Keratinocyte (primary cell): ENCODE measurements at places on chromosomes 6 and 20.

DNA sequence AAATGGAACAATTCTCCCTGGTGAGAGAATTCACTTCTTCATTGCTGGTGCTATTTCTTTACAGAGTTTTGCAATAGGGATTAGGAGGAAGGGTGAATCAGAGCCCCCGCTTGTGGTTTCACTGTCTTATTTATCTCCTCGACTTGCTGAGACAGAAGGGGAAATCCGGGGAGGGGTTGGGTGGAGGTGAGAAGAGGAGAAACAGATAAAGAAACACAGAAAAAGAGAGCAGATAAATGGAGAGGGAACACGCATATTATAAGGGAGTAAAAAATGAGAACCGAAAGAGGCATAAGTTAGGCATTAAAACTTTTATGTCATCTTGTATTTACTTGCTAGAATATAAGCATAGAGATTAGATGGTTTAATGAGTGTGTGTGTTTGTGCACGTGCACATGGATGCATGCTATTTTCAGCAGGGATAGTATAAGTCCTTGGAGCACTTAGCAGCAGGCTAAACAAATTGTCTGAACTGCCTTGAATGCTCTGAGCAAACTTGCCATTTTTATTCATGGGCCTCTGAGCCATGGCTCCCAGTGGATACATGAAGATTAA, 105.0 kb downstream of the OLIG3 start:
- no peak for DNase-seq

GRCh38 chr6:149474108-149474935, 10.5 kb downstream of the ZC3H12D start:
- DNase-seq, result no peak

- no peak for DNase-seq
Observed at GRCh38 chr6:5783584-5784089, 223.1 kb downstream of the NRN1 start.

DNA sequence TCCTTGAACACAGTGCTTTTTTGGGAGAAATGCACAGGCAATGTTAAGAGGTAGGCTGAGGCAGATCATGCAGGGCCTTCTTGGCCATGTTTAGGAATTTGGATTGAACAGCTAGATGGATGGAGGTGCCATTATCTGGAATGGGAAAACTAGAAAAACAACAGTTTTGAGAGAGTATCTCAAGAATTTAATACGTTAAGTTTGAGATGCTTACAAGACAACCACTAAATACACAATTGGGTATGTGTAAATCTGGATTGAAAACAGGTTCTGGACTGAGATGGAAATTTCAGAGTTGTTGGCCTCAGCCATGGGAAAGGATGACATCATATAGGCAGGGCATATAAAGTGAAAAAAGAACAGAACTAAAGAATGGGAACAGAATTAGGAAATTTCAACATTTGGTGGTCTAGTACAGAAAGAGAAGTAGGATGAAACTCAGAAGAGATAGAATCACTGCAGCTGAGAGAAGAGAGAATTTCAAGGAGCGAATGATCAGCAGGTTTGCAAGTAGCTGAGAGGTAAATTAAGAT, 37.1 kb downstream of the NCOA7 start:
- no peak for DNase-seq

DNA sequence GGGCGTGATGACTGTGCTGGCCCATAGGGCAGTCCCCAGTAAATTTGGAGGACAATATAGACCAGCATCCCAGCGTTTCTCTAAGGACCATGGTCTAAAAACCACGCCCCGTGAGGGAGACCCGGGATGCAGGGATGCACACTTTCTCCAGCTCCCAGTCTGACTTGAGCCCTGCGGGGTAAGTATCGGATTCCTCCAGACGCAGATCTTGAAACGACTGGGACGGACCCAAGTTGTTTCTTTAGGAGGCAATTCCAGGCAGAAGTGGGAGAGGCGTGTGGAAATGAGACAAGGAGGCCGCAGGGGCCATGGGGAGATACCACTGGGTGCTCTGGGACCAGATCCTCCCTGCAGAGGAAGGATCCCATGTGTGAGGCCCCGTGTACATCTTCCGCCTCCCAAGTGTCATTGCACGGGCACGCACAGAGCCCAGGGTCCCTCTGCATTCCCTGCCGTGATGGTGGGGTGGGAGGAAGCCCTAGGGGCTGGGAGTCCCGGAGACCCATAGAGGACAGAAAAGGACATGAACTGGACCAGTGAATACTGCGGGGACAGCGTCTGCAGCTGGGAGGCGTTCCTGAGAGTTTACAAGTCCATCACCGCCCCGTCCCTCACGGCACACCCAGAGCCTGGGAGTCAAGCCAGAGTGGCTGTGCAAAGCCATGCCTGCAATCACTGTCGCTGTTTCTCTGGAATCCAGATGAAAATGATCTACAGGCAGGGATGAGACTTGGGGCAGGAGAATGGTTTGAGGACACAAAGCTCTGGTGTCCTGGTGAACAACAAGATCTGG, 522.9 kb downstream of the CDH26 start:
- DNase-seq, result no peak

- no peak for DNase-seq
Observed at GRCh38 chr6:13924146-13924948, 405 bp upstream of the RNF182 start.

DNA sequence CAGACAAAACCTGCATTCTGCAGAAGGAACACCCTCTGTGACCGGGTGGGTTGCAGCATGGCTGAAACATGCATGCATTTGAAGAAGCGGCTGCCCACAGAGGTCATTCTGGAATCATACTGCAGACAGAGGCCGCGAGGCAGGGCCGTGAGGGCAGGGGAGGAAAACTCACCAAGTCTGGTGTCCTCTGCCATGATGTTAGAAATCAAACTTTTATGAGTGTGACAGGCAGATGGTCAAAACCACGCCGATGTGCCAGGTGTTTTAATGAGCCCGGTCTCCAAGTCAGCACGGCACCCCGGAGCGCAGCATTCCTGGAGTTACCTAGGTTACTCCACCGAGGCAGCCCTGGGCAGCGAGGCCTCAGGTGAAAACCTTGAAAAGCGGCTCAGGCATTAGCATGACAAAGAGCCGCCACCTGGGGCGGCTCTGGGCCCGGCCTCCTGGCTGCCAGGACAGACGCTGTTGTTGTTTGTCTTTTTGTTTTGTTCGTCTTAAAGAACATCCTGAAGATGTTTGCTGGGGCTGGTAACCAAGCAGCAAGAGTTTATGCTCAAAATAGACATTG, 255.6 kb downstream of the ERMARD start:
- DNase-seq, result no peak

GRCh38 chr6:138231381-138231886, 13.1 kb upstream of the PBOV1 start:
- no peak for DNase-seq

GRCh38 chr20:9616455-9616805, 102.0 kb downstream of the LAMP5 start:
- DNase-seq, result no peak

DNA sequence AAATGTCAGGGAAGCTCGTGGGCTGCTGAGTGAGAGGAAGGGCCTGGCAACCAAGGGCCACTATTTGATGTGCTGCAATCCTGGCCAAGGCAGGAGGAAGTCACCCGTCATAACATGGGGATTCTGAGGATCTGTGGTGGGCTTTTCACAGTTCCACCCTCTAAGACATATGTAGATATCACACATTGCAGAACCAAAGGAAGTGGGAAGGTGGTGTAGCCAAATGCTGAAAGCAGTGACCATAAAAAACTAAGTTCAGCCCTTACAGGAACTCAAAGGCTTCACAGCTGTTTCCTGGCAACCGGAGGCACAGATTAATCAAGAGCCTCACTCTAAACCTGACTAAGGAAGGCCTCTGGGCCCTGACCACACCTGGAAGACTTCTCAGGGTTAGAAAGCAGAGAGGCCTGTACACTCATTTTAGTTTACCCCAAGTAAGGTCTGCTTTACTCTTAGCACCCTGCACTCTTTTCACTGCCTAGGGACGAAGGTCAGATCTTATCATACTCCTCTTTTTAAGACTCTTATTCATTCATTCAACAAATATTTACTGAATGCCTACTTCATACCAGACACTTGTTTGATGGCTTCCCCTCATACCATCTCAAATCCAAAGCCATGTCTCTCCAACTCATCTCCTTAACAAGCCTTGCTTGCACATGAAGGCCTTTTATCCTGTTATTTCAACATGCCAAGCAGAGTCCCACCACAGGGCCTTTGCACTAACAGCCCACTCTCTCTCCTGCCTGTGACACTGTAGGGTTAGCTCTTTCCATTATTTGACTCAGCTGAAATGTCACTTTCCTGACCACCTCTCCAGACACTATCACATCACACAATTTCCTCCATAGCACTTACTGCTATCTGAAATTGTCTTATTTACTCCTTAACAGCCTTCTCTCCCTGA, 2.6 kb downstream of the UBE2V1 start:
- no peak for DNase-seq

GRCh38 chr6:18601516-18602020, 214.4 kb downstream of the RNF144B start:
- DNase-seq, result no peak

DNA sequence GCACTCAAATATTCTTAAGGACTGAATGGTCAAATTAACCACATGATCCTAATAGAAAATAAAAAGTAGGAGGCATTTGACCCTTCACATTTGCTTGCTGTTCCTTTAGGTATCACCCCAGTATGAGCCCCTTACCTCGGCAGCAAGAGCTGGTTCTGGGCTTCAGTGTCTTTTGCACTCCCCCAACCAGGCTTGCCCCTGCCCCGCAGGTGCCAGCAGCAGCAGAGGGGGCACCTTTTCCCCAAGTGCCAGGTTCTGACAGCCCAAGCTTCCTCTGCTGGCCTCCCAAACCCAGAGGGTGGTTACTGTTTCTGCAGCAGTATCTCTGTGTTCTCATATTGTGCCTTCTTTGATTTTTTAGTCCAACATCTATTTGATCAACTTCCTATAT, 23.2 kb downstream of the UBE2V1 start:
- DNase-seq, result no peak

- DNase-seq, result no peak
Observed at GRCh38 chr20:4324611-4325243, 309.4 kb upstream of the RNF24 start.

DNA sequence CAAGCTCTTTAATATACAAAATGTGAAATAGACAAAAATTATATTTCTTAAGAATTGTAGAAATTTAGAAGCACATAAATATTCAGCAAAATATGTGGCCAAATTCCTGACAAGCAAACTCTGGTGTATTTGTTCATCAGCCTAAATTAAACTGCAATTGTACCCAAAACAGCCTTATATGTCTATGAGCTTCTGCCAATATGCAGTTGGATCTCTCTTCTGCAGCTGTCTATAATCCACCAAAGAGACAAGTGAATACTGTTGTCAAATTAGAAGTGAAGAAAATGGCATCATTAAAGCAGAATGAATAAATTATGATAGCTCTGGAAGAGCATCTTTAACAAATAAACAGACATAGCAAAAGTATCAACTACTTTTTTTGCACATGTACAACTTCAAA, 755.7 kb downstream of the GRIK2 start:
- DNase-seq, result no peak
